ENCODE measurements at places on chromosomes 5 and 9. TPM values are rescaled to one million over a fixed set of nuclear protein-coding genes. Genes with fewer than 3 reads are reported as not detected.
A peak's percentile ranks its signal among the peaks of the same experiment; 100 is the strongest.

BASP1 gene
- total RNA-seq: 0.70 TPM

NIPSNAP3A gene
- total RNA-seq: 10.6 TPM

GPRIN1 gene
- 0.36 TPM for total RNA-seq

N4BP3 gene
- 4.3 TPM for total RNA-seq

DBH gene
- 1.7 TPM for total RNA-seq

FCN1 gene
- total RNA-seq: 9.9 TPM

PCDHB13 gene
- total RNA-seq: not detected

DNA sequence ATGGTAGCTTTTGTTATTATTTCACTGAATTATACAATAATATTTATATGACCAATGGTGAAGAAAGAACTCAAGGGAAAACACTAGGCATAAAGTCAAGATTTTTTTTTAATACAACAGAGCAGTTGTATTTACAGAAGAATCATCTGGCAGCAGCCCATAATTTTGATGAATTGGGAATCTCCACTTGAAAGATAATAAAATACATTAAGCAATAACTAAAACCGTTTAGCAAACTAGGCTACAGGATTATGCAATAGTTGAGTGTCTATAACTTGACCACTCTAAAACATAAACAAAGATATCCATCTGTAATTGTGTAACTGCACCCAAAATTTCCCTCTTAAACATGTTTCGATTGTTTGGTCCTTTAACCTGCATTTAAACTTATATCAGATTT lies 80.8 kb downstream of the SNCAIP start:
- H3K36me3 ChIP-seq: no peaks in the 10 kb centered on the region
- DNase-seq: no peak
- H3K4me1 ChIP-seq: no peaks in the 10 kb centered on the region
- H3K27me3 ChIP-seq: no peaks in the 10 kb centered on the region
- no peak overlapping the region for H3K4me3 ChIP-seq

GRCh38 chr9:92276331-92277032 lies 17.0 kb downstream of the IARS1 start:
- no peaks in the 10 kb centered on the region for H3K27me3 ChIP-seq
- H3K27ac ChIP-seq: peak overlapping the region; percentile 31
- H3K36me3 ChIP-seq: peaks cover 81% of the 10 kb centered on the region
- H3K4me1 ChIP-seq: peaks cover 12% of the 10 kb centered on the region
- no peak overlapping the region for H3K4me3 ChIP-seq

DNA sequence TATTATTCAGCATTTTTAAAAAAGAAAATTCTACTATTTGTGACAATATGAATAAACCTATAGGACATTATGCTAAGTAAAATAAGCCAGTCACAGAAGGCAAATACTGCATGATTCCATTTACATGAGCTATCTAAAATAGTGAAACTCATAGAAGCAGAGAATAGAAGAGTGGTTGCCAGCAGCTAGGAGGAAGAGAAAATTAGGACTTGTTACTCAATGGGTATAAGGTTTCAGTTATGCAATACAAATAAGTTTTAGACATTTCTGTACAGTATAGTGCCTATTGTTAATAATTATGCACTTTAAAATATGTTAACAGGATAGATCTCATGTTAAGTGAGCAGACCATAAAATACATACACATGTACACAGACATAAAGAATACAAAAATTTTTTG lies 73.8 kb upstream of the SPINK5 start:
- no peak overlapping the region for H3K4me3 ChIP-seq
- H3K4me1 ChIP-seq: no peaks in the 10 kb centered on the region
- H3K27me3 ChIP-seq: no peaks in the 10 kb centered on the region

- no peak for DNase-seq
- no peaks in the 10 kb centered on the region for H3K36me3 ChIP-seq
- no peaks in the 10 kb centered on the region for H3K4me1 ChIP-seq
- H3K4me3 ChIP-seq: no peak overlapping the region
- no peak overlapping the region for H3K27ac ChIP-seq
Observed at GRCh38 chr5:59921816-59922215, 28.3 kb upstream of the PDE4D start.

GRCh38 chr5:117262572-117263131 lies 688.0 kb upstream of the SEMA6A start:
- no peaks in the 10 kb centered on the region for H3K27me3 ChIP-seq
- no peak overlapping the region for H3K27ac ChIP-seq
- H3K4me1 ChIP-seq: no peaks in the 10 kb centered on the region
- H3K4me3 ChIP-seq: no peak overlapping the region
- H3K36me3 ChIP-seq: no peaks in the 10 kb centered on the region
- no peak for DNase-seq

DNA sequence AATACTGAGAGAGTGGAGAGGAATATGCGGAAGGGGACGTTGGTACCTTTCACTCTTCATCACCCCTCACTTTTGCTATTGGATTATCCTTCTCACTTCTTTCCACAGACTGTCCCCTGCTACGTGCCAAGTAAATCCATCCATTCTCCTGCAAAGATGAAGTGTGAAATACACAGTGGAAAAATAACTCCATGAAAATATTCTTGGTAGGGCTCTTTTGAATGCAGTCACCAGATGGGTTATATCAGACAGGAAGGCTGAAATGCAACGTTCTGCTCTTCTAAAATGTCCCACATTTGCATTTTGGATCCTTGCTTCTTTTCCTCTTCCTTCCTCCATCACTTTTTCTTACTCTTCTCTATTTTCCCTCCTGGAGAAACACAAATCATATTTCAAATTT lies 510.3 kb upstream of the CLINT1 start:
- no peaks in the 10 kb centered on the region for H3K36me3 ChIP-seq
- no peak overlapping the region for H3K27ac ChIP-seq
- DNase-seq: no peak
- H3K27me3 ChIP-seq: no peaks in the 10 kb centered on the region
- H3K4me1 ChIP-seq: no peaks in the 10 kb centered on the region
- no peak overlapping the region for H3K4me3 ChIP-seq

DNA sequence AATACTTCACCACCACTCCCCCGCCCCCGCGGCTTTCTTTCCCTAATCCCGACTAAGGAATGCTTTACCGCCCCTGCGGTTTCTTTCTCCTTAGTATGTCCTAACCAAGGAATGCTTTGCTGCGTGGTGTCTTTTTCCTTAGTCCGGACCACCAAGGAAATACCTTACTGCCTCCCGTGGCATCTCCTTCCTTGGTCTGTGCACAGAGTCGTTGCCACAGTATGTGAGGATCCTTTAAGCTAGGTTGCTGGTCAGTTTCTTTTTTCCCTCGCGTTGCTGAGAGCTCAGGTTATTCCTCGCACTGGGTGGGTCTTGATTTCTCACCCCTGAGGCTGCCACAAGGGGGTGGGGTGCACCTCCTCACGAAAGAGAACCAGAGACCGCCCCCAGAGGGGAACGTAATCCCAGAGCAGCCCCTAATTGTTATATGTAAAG lies 309.4 kb downstream of the NR3C1 start:
- DNase-seq: no peak
- H3K36me3 ChIP-seq: no peaks in the 10 kb centered on the region
- H3K27ac ChIP-seq: no peak overlapping the region
- H3K4me1 ChIP-seq: no peaks in the 10 kb centered on the region

DNA sequence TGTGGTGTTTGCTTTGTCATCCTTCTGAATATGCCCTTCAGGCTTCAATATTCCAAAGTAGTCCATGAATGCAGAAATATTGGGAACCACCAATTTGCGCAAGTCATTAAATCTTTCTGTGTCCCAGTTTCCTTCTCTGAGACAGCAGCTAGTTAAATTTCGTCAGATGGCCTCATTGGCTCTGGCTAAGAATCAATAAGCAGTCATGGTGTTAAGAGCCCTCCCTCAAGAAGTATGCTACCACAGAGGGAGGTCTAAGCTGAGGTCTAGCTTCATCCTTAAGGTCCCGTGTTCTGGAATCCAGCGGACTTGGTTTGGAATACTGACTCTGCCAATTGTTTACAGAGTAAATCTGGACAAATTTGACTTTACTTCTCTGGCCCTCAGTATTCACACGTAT lies 59.1 kb upstream of the C5orf58 start:
- H3K36me3 ChIP-seq: no peaks in the 10 kb centered on the region
- H3K27me3 ChIP-seq: no peaks in the 10 kb centered on the region
- H3K27ac ChIP-seq: no peak overlapping the region
- H3K4me1 ChIP-seq: no peaks in the 10 kb centered on the region
- no peak for DNase-seq

DNA sequence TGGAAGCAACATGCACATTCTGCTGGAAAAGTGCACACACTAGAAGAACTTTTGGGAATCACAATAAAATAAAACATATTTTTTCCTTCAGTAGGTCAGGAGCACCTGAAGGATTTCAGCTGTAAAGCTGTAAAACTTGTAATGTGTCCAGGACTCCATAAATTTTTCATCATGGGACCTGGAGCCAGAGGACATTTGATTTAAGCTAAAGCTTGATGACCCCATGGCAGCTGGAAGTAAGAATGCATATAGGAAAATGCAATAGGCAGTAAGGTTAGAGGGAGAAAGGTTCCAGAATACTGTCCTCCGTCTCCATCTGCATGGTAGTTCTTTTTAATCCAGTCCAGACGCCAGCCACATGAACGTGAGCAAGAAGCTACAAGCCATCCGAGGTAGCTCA lies 166.0 kb downstream of the ADAMTSL1 start:
- no peaks in the 10 kb centered on the region for H3K27me3 ChIP-seq
- no peaks in the 10 kb centered on the region for H3K4me1 ChIP-seq
- H3K4me3 ChIP-seq: no peak overlapping the region
- no peak for DNase-seq
- no peaks in the 10 kb centered on the region for H3K36me3 ChIP-seq
- no peak overlapping the region for H3K27ac ChIP-seq

- H3K4me1 ChIP-seq: no peaks in the 10 kb centered on the region
- H3K4me3 ChIP-seq: no peak overlapping the region
- no peaks in the 10 kb centered on the region for H3K36me3 ChIP-seq
- DNase-seq: no peak
Observed at GRCh38 chr9:16023446-16023845, 470.6 kb downstream of the CCDC171 start.

DNA sequence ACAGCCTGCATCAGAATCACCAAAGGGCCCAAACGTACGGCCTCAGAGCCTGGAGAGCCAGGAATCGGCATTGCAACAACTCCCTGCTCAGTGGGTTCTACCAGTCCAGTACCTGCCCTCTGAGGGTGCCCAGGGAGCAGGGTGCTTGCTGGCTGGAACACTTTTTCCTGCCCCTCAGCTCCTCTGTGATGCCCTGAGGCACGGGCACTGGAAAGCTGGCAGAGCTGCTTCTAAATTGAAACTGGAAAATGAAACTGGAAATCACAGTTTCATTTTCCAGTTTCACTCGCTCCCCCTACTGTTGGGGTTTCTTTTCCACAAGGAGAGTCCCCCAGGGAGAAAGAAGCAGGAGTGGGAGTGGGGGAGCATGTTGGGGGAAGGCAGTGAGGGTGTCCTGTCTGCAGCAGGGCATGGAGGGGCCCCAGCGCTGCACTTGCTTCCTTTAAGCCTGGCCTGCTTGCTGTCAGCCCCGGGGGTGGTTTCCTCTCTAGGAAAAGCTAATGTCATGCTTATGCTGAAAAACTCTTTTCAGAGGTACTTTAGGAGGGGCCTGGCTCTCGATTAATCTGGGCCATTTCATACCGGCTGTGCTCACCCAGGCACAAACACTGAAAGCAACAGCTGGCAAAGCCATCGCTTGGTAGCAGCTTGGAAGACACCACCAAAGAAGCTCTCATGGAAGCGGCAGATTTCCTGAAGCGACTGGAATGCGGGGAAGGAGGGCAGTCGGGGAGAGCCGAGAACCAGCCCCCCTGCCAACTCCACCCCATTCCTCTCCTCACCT lies 26.2 kb downstream of the IRF1 start:
- H3K4me1 ChIP-seq: peaks cover 83% of the 10 kb centered on the region
- H3K27me3 ChIP-seq: no peaks in the 10 kb centered on the region
- peak overlapping the region; percentile 73 for H3K27ac ChIP-seq
- peaks cover 22% of the 10 kb centered on the region for H3K36me3 ChIP-seq

DNA sequence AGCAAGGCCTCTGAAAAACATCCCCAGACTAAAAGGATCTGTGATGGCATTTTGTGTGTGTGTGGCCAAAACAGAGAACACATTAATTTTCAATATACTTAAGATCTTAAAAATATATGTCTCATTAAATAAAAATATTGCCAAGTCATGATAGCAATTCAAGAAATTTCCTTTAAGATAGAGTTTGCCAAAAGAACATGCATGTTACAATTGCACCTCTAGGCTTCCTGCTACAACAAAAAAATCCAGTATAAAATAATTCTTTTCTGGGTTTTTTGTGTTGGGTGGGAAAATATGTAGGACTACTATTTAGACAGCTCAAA lies 5.2 kb downstream of the ANXA1 start:
- H3K4me3 ChIP-seq: no peak overlapping the region
- H3K27me3 ChIP-seq: no peaks in the 10 kb centered on the region
- no peak overlapping the region for H3K27ac ChIP-seq
- DNase-seq: no peak
- H3K36me3 ChIP-seq: peaks cover 46% of the 10 kb centered on the region

DNA sequence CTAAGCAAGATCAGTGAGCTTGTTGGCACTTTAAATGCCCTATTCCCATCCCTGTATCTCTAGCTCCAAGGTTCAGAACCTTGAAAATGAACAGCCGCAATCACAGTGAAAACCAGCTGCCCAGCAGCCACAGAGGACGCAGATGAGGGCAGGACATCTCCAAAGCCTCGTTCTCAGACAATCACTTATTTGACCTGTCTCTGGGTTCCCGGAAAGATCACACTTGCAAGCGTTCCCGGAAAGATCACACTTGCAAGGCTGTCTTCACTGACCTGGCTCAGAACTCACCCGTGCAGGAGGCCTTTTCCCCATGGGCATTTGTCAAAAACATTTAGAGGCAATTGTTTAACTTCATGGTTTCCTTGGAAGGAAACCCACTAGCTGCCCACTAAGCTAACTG lies 25.7 kb downstream of the IPPK start:
- peaks cover 93% of the 10 kb centered on the region for H3K36me3 ChIP-seq
- no peaks in the 10 kb centered on the region for H3K4me1 ChIP-seq
- H3K27ac ChIP-seq: no peak overlapping the region
- no peaks in the 10 kb centered on the region for H3K27me3 ChIP-seq
- H3K4me3 ChIP-seq: no peak overlapping the region

GRCh38 chr5:77663090-77663863 lies 24.8 kb upstream of the OTP start:
- no peaks in the 10 kb centered on the region for H3K36me3 ChIP-seq
- H3K4me3 ChIP-seq: no peak overlapping the region
- peaks cover 4% of the 10 kb centered on the region for H3K27me3 ChIP-seq

DNA sequence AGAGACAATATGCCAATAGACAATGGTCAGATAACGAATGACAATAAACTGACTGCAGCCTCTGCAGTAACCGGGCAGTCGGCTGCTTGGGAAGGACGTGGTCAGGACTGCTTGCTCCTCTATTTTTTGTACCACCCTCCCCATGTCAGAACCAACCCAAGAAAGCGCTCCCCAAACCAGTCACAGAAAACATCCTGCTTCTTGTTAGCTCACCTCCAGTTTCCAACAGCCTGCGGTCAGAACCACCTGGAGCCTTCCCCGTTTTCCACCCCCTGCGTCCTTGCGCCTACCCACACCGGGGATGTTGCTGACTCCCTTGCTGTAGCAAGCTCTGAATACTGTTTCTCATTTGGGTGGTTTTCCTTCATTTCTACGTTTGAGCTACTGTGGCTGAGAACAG lies 1.7 kb upstream of the MRNIP start:
- no peak for DNase-seq
- no peak overlapping the region for H3K27ac ChIP-seq
- H3K4me1 ChIP-seq: peaks cover 22% of the 10 kb centered on the region
- H3K4me3 ChIP-seq: no peak overlapping the region
- no peaks in the 10 kb centered on the region for H3K27me3 ChIP-seq
- H3K36me3 ChIP-seq: peaks cover 20% of the 10 kb centered on the region
